ENCODE measurements at places on chromosomes 2 and 18. TPM values are rescaled to one million over a fixed set of nuclear protein-coding genes. Genes with fewer than 3 reads are reported as not detected.

Gene SP140
- 73.5 TPM for polyA plus RNA-seq

Gene SERPINB2
- not detected for polyA plus RNA-seq

Gene OTOS
- not detected for polyA plus RNA-seq

Gene NR4A2
- polyA plus RNA-seq: 46.2 TPM

Gene TTR
- not detected for polyA plus RNA-seq

Gene COL3A1
- polyA plus RNA-seq: not detected

Gene GCG
- polyA plus RNA-seq: not detected

Gene POTEI
- polyA plus RNA-seq: not detected

Gene PKP4
- polyA plus RNA-seq: 0.19 TPM

DNA sequence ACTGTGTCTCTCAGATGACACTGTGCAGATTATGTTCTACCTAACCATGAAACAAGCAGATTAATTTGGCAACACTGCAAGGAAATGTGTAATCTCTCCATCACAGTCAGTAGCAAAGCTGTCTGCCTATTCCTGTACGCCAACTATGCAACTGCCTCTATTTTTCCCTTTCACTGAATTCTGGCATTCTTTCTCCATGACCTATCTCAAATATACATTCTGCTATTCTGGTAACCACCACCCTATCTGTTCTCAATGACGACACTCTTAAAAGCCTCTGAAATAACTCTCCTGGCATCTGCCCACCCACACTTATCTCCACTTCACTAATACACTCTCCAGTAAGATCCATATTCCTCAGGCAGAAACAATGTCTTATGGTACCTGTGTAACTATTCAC lies 78.7 kb downstream of the ABCA12 start:
- H3K4me1 ChIP-seq: no peaks in the 10 kb centered on the region
- H3K36me3 ChIP-seq: no peaks in the 10 kb centered on the region
- no peak for DNase-seq
- no peak overlapping the region for H3K27ac ChIP-seq

- no peak overlapping the region for H3K27ac ChIP-seq
- H3K36me3 ChIP-seq: peaks cover 18% of the 10 kb centered on the region
- no peaks in the 10 kb centered on the region for H3K27me3 ChIP-seq
- peaks cover 14% of the 10 kb centered on the region for H3K4me1 ChIP-seq
Measured at GRCh38 chr18:35634323-35634722, 52.8 kb downstream of the GALNT1 start.

- no peaks in the 10 kb centered on the region for H3K27me3 ChIP-seq
- no peak overlapping the region for H3K27ac ChIP-seq
- no peak overlapping the region for H3K4me3 ChIP-seq
- DNase-seq: no peak
- H3K36me3 ChIP-seq: no peaks in the 10 kb centered on the region
Measured at GRCh38 chr2:194883711-194884110, 773.3 kb upstream of the SLC39A10 start.

- no peaks in the 10 kb centered on the region for H3K36me3 ChIP-seq
- DNase-seq: no peak
- peaks cover 14% of the 10 kb centered on the region for H3K4me1 ChIP-seq
- H3K4me3 ChIP-seq: no peak overlapping the region
- H3K27ac ChIP-seq: no peak overlapping the region
Measured at GRCh38 chr18:48553236-48553635, 14.4 kb downstream of the CTIF start.

DNA sequence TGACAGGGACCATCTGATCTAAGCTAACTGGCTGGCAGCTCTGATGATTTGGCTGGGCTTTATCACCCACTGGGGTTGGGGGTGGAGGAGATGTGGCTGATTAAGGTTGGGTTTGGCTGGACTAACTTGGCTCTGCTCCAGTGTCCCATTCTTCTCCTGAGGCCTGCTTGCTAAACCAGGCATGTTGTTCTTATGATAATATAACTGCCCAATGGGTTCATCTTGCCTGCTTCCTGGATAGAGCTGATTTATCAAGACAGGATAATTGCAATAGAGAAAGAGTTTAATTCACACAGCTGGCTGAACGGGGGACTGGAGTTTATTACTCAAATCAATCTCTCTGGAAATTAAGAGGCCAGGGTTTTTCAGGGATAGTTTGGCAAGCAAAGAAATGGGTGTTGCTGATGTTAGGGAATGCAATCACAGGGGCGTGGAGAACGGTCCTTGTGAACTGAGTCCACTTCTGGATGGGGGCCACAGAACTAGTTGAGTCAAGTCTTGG lies 150.4 kb downstream of the PTH2R start:
- no peak for DNase-seq
- no peak overlapping the region for H3K4me3 ChIP-seq
- H3K27ac ChIP-seq: no peak overlapping the region
- H3K4me1 ChIP-seq: no peaks in the 10 kb centered on the region
- no peaks in the 10 kb centered on the region for H3K27me3 ChIP-seq

GRCh38 chr18:77074431-77074830 lies 58.2 kb downstream of the MBP start:
- no peak for DNase-seq
- H3K27me3 ChIP-seq: no peaks in the 10 kb centered on the region
- H3K27ac ChIP-seq: no peak overlapping the region
- H3K4me3 ChIP-seq: no peak overlapping the region

- H3K4me1 ChIP-seq: no peaks in the 10 kb centered on the region
- no peak overlapping the region for H3K4me3 ChIP-seq
- no peaks in the 10 kb centered on the region for H3K27me3 ChIP-seq
Measured at GRCh38 chr18:61080954-61081528, 252.2 kb upstream of the CDH20 start.

- H3K4me1 ChIP-seq: peaks cover 16% of the 10 kb centered on the region
- no peaks in the 10 kb centered on the region for H3K36me3 ChIP-seq
- H3K27ac ChIP-seq: peak within 1 kb of the TSS; percentile 71
- peak within 1 kb of the TSS; percentile 82 for H3K4me3 ChIP-seq
- peaks cover 51% of the 10 kb centered on the region for H3K27me3 ChIP-seq
- peak; percentile 88 for DNase-seq
Measured at GRCh38 chr2:9951522-9952285, at the start of gene GRHL1. TSS of gene GRHL1 (plus strand) at chr2:9951693. CDS start at chr2:9951834, 141 bp downstream.

DNA sequence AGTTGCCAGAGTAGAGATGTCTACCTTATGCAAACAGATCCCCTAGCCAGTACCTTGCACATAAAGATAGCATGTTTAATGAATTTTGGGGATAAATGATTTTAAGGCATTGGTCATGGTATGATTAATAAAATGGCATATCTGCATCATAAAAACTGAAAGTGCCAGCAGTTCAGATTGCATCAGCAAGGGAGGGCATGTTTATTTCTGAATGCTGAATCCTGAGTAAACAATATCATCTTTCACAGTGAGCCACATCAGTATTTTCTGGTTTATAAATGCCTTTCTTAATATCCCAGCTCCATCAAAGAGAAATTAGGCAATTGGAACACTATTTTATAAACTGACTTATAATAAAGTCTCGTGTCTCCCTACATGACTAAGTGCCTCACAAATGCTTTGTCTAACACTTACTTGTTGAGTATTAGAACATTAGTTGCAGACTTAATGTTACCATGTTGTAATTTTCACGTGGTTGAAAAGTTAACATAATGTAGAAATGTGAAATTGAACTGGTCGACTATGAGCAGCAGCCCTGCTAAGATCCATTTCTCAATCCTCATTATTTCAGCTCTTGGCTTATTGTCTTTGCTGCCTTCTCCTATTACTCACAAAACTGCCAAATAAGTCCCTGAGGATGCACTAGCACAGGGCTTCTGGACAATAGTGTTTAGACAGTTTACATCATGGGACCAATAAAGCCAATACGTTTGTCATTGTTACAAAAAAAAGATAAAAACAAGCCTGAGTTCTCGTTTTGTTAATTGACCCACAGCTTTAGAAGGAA lies 48.0 kb downstream of the LANCL1 start:
- H3K36me3 ChIP-seq: peaks cover 67% of the 10 kb centered on the region
- H3K27me3 ChIP-seq: no peaks in the 10 kb centered on the region
- no peaks in the 10 kb centered on the region for H3K4me1 ChIP-seq
- no peak for DNase-seq
- no peak overlapping the region for H3K4me3 ChIP-seq
- no peak overlapping the region for H3K27ac ChIP-seq

- no peaks in the 10 kb centered on the region for H3K27me3 ChIP-seq
- no peak for DNase-seq
- peaks cover 6% of the 10 kb centered on the region for H3K4me1 ChIP-seq
- H3K4me3 ChIP-seq: no peak overlapping the region
- no peaks in the 10 kb centered on the region for H3K36me3 ChIP-seq
Measured at GRCh38 chr2:37843556-37843955, 81.5 kb upstream of the RMDN2 start.

- no peak overlapping the region for H3K27ac ChIP-seq
- no peaks in the 10 kb centered on the region for H3K4me1 ChIP-seq
- peaks cover 47% of the 10 kb centered on the region for H3K27me3 ChIP-seq
- no peaks in the 10 kb centered on the region for H3K36me3 ChIP-seq
- DNase-seq: no peak
- no peak overlapping the region for H3K4me3 ChIP-seq
Measured at GRCh38 chr2:224046752-224047151, 7.7 kb upstream of the SERPINE2 start.

- no peaks in the 10 kb centered on the region for H3K36me3 ChIP-seq
- no peak overlapping the region for H3K4me3 ChIP-seq
- H3K27me3 ChIP-seq: peaks cover 18% of the 10 kb centered on the region
- H3K27ac ChIP-seq: no peak overlapping the region
- H3K4me1 ChIP-seq: peaks cover 5% of the 10 kb centered on the region
Measured at GRCh38 chr2:237053066-237053465, 32.6 kb upstream of the COPS8 start.

DNA sequence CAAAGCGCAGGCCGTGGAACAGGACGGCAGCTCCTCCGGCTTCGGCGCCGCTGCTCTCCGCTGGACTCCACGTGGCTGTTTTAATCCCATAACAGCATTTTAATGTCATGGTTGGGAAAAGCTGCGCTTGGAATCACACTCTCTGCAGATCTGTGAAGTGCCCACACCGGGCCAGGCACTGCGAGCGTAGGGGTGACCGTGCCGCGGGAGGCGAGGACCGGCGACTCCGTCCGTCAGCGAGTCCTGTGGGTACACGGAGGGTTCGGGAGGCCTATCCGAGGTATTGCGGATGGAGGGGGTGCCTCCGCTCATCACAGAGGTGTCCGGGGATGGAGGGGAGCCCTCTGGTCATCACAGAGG lies 198.0 kb upstream of the SALL3 start:
- H3K27me3 ChIP-seq: no peaks in the 10 kb centered on the region
- no peak overlapping the region for H3K27ac ChIP-seq
- H3K4me1 ChIP-seq: no peaks in the 10 kb centered on the region
- DNase-seq: no peak

DNA sequence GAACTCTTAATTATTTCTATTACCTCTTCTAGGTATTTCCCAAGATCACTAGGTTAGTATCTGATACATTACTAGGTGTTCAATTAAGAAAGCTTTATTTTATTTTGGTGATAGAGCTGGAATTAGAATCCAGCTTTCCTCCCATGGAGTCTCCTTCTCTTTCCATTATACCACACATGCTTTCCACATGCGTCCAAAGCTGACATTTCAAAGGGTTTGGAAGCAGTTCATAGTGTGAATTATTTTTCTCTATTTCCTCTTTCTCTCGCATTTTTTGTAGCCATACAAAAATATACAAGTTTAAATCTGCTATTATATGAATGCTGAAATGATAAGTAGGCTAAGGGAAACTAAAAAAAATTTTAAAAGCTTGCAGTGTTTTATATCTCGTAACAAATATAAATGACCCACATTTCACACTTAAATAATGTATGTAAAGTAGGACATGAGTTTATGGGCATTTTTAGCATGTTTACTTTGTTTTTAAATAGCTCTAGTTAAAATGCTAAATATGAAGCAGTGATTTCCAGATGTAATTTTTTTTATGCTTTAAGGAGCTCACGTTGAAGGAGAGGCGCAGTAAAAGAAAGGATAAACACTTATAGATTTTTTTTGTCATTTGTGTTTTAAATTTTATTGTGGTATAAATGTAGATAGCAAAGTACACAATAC lies 20.1 kb downstream of the ZC3H6 start:
- no peak overlapping the region for H3K27ac ChIP-seq
- peaks cover 4% of the 10 kb centered on the region for H3K4me1 ChIP-seq
- H3K27me3 ChIP-seq: no peaks in the 10 kb centered on the region
